ENCODE measurements at places on chromosomes 12 and 14.

GRCh38 chr12:131684015-131684725, 26.7 kb upstream of the SFSWAP start:
- no peak for DNase-seq

DNA sequence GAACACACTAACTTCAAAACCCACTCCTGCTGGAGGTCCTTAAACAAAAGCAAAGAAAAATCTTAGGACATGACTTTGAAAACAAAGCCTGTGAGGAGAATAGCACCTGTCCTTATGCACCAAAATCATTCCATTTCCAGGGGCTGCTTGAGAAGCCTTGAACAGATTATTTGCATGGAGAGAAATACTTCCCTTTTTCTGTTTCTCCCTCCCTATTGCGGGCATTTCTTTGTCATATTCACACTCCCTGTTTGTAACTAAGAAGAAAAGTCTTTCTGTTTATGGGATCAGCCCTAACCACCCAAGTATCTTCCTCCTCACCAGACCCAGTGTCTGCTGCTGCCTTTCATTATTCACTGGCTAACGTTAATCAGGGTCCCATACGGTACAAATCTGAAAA, 218.8 kb downstream of the DPF3 start:
- DNase-seq = no peak

DNA sequence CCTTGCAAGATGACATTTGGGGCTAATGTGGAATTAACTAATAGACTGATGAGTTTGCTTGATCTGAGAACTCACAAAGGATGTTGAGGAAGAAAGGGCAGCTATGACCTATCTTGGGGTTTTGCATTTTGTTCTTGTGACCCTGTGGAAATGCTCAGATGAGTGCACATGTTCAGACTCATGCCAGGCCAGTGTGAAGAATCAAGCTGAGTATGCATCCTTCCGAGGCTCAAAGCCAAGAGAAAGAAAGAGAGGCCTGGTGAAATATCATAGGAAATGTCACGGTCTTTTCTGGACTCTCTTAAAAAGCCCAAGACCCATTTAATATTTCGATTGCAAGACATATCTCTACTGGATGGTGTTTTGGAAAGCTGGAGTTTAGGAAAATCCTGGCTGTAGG, 96.3 kb downstream of the CACNA1C start:
- no peak for DNase-seq

DNA sequence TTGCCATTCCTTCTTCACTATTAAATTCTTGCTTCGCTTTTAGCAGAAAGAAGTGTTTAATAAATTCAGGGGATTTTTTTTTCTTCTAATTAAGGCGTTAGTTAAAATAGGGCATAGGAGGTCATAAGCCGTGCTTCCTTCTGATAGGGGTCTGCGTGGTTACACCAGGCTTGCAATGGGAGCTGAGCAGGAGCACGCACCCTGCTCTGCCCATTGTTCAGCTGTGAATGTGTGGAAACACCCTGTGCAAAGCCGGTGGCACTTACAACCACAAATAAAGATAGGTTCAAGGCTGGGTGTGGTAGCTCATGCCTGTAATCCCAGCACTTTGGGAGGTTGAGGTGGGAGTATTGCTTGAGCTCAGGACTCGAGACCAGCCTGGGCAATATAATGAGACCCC, 162.1 kb downstream of the PRKCH start:
- no peak for DNase-seq

DNA sequence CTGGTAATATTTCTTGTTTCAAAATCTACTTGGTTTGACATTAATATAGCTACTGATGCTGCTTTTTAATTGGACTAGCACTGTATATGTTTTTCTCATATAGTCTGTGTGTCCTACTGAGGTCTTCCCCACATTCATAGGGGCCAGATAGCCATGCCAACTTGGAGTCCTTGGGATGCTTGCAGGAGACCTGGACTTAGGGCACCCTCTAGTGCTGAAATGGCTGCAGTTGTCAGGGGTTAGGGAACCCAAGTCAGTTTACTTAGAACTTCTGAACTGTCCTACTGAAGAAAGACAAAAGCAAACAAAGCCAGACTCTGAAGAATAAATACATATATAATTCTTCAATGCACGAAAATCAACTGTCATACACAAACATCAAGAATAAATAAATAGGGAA, 279.9 kb upstream of the SYT1 start:
- DNase-seq = no peak

DNA sequence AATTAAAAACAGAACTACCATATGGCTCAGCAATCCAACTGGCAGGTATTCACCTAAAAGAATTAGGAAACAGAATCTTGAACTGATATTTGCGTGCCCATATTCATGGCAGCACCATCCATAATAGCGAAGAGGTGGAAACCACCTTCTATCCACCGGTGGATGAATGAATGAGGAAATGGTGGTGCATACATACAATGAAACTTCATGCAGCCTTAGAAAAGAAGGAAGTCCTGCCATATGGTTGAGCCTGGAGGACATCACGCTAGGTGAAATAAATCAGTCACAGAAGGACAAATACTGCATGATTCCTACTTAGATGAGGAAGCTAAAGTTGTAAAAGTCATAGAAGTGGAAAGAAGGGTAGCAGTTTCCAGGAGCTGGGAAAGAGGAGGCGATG, 6.6 kb downstream of the TCL1A start:
- DNase-seq = no peak

GRCh38 chr12:57195611-57196371, 20.8 kb upstream of the NXPH4 start:
- DNase-seq = no peak

GRCh38 chr12:45540661-45541341, 188.7 kb upstream of the ARID2 start:
- DNase-seq = no peak

DNA sequence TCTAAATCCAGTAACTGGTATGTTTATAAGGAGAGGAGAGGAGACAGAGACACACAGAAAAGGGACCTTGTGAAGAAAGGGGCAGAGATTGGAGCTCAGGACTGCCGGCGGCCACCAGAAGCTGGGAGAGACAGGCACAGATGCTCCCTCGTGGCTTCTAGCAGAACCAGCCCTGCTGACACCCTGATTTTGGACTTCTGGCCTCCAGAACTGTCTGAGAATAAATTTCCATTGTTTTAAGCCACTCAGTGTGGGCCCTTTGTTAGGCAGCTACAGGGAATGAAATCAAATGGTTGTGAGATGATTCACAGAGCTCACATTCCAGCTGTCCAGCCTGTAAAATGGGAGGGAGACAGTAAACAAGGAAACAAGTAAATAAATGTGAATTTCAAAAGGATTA, 47.6 kb downstream of the TMEM132C start:
- no peak for DNase-seq

DNA sequence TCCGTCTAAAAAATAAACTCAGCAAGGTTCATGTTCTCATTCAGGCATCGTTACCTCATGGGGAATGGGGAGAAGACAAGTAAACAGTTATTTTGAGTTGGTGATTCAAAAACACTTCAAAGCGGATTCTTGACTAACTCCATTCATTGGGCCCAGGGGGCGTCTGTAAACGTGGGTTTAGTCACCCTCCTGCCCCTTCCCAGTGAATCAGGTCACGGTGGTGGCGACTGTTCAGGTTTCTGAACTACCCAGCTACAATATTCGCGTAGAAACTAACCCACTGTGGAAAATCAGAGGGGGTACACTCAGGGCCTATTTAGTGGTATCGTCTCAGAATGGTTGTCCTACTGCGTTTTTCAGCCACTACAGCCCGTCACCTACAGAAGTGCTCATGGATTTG, 15.2 kb downstream of the OR6S1 start:
- peak; percentile 12 for DNase-seq

DNA sequence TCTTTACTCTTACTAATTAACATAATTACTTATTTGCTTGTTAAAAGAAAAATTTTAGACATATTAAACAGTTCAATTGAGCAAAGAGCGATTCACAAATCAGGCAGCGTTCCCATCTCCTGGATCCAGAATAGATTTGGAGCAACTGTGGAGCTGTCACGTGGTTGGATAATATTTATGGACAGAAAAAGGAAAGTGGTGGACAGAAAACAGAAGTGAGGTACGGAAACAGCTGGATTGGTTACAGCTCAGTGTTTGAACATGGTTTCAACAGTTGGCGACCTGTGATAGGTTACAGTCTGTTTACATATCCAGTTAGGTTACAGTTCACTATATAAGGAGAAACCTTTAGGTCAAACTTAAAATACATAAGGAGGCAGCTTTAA, 19.7 kb upstream of the FAM234B start:
- DNase-seq = no peak

GRCh38 chr12:117857632-117858612, 110.9 kb downstream of the KSR2 start:
- peak; percentile 67 for DNase-seq

GRCh38 chr12:110330544-110330943, 49.5 kb downstream of the ATP2A2 start:
- no peak for DNase-seq

DNA sequence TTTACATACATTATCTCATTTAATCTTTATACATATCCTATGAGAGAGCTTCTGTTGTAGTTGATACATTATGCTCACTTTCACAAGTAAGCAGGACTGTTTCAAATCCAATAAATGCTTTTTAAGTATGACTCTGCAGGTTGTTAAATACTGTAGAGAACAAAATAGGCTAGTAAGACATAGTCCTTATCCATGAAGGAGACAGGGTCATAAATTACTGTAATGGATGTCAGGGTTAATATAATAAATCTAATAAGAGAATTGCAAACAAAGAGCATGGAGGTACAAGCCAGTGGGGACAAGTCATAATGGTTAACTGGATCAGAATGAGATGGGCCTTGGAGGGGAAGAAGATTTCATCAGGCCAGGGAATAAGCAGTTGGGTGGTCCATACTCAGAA, 303.8 kb upstream of the RGS6 start:
- no peak for DNase-seq

GRCh38 chr12:110199339-110200123, 75.4 kb downstream of the IFT81 start:
- peak; percentile 15 for DNase-seq

GRCh38 chr12:94868161-94868560, 135.3 kb downstream of the NDUFA12 start:
- DNase-seq = no peak

- peak; percentile 97 for DNase-seq
These were observed 6.1 kb upstream of the FOXJ2 start for GRCh38 chr12:8026291-8026900.

- DNase-seq = no peak
These were observed 238.1 kb upstream of the CRY1 start for GRCh38 chr12:107331471-107331870.

- DNase-seq = no peak
These were observed 65.0 kb upstream of the DDHD1 start for GRCh38 chr14:53218161-53218560.

GRCh38 chr14:64605926-64606685, 56.3 kb downstream of the PPP1R36 start:
- DNase-seq = no peak

- no peak for DNase-seq
These were observed 3.2 kb downstream of the CFL2 start for GRCh38 chr14:34711169-34711568.

- no peak for DNase-seq
These were observed 222.3 kb upstream of the NAV3 start for GRCh38 chr12:77608271-77608824.

GRCh38 chr12:6950811-6951540, at the start of gene PTPN6:
PTPN6 (plus strand) TSS chr12:6951356; CDS start chr12:6951513, 157 bp downstream.
- DNase-seq = peak; percentile 72

DNA sequence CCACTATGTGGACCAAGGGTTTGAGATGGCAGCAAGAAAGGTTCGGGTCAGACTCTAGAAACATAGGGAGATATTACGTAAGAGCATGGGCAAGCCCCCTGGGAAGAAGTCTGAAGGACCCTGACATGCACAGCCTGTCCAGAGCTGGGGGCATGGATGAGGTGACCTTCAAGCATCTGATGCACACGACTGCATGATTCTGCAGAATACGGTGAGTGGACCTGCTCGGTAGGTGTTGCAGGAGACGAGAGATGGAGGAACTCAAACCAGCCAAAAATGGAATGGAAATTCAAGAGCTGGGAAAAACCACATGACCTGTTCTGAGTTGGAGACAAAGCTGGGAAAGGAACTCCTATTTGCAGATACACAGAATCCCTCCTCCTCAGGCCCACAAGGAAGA, 43.6 kb downstream of the ANO2 start:
- no peak for DNase-seq

DNA sequence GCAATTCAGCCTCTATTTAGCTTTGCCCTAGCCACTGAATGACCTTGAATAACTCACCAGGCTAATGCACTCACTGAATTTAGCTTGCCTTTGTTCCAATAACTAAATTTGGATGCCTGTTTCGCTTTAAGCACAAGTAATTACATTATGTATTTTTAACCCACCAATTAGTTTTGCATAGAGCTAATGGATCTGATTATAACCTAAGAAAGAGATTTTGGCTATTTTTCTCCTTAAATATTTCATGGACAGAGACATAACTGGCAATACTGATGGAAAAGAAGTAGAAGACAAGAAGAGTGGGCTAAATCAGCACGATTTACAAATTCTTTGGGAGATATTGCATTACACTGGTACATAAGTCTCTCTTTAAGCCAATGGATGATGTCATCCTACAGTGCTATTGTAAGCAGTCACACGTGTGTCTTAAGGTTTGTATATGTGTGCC, 85.7 kb downstream of the AKAP6 start:
- no peak for DNase-seq

DNA sequence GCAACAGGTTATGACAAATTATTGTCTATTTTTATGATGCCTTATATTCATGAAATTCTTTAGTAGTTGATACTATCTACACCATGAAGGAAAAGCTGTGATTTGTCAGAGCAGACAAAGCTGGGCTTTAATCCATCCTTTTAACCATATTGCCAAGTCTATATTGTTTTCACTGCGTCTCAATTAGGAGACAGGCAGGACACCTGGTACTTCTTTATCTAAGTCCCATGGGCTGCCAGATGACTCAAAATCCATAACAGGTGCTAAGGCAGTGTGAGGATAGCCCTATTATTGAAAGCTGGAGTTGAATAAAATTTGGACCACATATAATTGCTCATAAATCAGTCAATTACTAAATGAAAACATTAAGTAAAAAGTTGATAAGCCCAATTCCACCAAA, 22.6 kb downstream of the INSM2 start:
- DNase-seq = no peak

DNA sequence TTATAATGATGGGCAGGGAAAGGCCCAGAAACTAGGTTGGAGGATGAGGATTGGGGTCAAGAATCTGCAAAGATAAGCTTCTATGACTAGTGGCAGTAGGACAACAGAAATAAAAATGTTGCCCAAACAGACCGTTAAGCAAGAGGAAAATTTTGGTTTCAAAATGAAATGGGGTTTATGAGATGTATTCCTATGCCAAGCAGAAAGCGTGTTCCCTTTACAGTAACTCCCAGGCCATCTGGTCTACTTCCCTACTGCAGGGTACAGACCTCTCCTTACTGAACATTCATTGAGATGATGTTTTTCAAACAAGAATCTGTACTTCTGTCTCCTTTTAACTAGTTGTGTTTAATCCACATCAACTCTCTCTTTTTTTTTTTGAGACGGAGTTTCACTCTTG, 20.4 kb upstream of the TMEM229B start:
- DNase-seq = no peak

Data from activated T-cell treated with anti-CD3 and anti-CD28 coated beads, Interleukin-2, amount 50 U/mL, for 72 hours (primary cell).